T-helper 2 cell treated with Interferon-gamma antibody and Interleukin-4, amounts not matched to agents 5 μg/mL and 100 μg/mL, for 36 hours (primary cell): ENCODE measurements at places on chromosomes 11 and 22.
A peak's percentile ranks its signal among the peaks of the same experiment; 100 is the strongest.

DNA sequence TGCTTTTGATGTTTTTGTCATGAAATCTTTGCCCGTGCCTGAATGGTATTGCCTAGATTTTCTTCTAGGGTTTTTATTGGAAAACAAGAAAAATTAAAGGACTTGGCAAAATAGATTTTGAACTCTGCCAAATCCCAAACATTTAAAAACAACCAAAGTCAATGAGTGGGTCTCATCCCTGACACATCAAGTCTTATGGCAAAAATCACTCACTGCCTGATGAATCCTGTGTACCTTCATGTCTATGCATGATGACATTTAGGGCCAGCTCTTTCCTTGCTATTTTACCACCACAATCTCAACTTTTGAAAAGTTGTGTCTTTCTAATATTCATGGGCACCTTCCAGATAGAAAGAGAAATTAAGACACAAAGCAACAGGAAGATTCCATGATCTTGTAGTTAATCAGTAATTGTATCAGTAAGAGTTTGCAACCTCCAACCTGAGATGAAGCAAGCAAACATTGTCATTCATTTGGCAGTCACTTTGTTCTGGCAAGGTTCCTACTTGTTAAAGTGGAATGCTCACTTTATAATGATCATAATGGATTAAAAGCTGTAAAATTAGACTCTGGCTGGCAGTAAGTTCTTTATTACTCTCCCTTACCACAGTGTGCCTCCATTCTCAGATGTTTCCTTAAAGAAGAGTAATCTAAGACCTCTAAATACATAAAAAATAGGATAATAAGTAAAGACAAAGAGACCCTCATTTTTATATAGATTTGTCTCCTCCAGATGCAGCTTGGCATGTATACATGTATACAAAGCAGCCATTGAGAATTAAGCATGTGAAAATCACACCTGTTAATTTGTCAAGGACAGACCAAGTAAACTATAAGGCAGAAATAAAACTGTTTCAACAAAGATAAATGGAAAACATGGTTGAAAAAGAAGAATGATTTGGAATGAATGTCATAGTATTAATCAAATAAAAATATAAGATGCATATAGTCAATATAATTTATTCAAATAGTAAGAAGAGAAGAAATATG, 51.6 kb downstream of the ETS1 start:
- no peak for DNase-seq

- DNase-seq = no peak
Observed at GRCh38 chr22:19115628-19116027, 6.6 kb downstream of the DGCR2 start.

DNA sequence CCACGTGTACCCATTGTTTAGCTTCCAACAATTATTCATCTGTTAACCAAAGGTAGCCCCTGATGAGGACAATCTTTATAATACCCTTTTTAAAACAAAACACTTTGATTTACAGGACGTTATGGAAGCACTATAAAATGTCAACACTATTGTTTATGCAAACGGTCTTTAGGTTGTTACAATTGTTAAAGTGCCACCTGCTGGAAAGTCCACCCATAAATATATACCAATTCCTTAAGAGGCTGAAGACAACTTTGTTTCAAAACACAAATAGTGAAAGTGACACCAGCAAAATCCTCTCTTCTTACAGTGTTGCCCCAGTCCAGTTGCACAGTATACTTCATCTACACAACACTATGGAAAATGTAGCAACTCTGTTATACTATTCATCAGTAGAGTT, 68.9 kb upstream of the SLN start:
- no peak for DNase-seq

DNA sequence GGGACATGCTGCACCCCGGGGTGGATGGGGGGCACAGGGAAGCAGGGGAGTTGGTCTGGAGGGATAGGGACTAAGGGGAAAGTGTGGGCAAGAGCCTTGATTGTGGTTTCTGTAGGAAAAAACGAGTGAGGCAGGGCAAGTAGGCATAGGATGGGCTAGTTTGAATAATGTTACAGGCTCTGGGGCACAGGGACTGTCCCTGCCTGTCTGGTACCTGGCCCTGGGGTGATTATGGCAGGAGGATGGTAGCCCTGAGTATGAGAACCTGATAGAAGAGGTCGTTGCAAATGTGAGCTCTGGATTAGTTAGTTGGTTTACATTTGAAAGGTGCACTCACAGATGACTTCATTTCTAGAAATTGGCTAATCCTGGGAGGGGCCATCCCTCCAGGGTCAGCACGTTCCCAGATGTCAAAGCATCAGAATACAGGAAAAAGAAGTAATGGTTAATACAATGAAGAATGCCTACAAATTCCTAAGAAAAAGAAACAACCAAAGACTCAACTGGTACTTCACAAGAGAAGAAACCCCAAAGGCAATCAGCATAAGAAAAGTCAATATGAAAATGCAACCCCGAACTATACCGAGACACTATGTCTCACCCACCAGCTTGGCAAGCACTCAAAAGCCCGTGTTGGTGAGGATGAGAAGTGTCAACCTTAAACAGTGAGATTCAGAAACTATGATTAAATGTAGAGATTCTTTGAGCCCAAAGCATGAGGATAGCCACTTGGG, 11.3 kb upstream of the SMIM38 start:
- no peak for DNase-seq

DNA sequence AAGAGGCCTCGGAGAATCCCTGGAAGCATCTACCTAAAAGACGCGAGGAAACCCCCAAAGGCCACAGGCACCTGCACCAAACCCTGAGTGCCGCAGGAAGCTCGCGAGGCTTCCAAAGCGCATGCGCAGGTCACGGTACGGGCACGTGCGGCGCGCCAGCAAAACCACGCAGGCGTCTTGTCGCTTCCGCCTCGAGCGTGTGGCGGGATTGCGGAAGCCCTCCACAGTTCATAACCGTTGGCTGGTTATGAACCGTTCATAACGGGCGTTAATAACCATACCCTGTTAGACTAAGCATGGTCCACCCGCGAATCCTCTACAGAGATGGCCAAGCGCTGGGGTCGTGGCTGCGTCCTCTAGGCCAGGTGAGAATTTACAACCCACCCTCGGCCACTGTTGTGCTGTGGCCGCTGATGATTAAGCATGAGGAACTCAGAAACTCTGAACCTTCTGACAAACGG, 46.4 kb downstream of the MORC2 start:
- peak; percentile 79 for DNase-seq

- no peak for DNase-seq
Observed at GRCh38 chr11:120028181-120028896, 109.6 kb downstream of the TRIM29 start.

- DNase-seq = no peak
Observed at GRCh38 chr22:46104881-46105493, 45.3 kb upstream of the PPARA start.

- no peak for DNase-seq
Observed at GRCh38 chr22:50012211-50013181, at the start of gene IL17REL. Gene IL17REL, minus strand, starts transcription at chr22:50012765. Its CDS starts 119 bp downstream, at chr22:50012646.

DNA sequence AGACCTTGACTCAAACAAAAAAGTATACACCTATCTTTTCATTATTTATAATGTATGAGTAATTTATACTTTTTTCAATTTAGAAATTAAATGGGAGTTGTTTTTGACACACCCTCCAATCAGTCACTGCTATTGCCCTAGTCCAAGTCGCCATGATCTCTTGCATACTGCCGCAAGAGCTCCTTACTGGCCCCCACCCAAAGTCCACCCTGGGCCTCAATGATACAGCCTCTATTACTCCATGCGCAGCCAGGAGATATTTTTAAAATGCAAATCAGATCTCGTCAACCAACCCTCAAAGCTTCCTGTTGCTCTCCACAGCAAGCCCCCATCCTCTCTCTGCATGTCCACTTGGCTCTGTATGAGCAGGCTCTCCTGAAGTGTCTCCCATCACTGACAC, 12.8 kb upstream of the LMO1 start:
- no peak for DNase-seq

DNA sequence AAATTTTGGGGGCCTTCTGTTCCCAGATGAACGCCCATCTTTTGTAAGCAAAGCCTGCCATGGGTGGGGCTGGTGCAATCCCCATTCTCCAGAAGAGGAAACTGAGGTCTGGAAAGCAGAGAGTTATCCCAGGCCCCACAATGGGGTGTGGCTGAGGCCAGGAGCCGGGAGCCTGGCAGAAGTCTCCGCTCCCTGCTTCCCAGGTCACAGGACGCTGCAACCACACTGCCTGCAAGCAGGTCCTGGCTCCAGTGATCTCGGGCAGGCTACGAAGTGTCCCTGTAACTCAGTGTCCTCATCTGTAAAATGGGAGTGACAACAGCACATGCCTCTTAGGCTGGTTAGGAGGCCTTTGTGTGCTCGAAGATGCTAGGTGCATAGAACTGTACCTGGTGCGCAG, 1.7 kb downstream of the PLCB3 start:
- DNase-seq = no peak

GRCh38 chr11:102729849-102730815, 5.4 kb upstream of the MMP8 start:
- DNase-seq = no peak

DNA sequence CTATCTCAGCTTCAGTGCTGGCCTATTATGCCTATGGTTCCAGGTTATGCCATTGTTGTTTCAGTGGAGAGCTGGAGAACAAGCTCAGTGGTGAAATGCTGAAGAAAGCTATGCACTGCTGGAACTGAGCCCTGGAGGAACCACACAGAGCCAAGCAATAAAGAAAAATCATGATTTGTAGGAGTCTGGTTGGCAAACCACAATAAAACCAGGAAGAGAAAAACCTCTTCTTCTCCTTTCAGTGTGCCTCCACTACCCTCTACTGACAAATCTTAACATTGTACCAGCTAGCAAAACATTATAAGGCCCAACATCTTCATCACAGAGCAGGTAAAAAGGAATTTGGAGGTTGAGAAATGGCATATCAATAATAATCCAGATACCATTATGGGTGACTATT, 5.3 kb downstream of the OR51F2 start:
- no peak for DNase-seq

DNA sequence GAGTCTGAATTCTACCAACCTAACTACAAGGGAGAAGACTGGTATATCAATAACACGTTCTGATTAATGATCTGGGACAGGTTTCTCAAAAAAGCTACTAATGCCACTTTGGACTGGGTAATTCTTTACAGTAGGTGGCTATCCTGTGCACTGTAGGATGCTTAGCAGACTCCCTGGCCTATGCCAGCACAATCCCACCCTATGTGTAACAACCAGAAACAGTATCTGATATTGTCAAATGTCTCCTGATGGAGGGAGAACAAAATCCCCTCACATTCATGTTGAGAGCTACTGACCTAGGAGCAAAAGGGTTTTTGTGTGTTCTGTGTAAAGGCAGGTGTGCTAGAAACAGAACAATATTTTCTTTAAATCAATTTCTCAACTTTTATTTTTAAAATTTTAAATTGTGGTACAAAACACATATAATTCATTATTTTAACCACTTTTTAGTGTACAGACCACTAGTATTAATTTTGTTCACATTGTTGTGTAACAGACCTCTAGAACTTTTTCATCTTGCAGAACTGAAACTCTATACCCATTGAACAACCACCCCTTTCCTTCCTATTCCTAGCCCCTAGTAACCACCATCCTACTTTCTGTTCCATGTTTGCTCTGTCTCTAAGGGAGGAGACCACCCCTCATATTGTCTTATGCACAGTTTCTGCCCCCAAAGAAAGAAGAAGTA, 2.1 kb upstream of the MS4A6A start:
- no peak for DNase-seq

DNA sequence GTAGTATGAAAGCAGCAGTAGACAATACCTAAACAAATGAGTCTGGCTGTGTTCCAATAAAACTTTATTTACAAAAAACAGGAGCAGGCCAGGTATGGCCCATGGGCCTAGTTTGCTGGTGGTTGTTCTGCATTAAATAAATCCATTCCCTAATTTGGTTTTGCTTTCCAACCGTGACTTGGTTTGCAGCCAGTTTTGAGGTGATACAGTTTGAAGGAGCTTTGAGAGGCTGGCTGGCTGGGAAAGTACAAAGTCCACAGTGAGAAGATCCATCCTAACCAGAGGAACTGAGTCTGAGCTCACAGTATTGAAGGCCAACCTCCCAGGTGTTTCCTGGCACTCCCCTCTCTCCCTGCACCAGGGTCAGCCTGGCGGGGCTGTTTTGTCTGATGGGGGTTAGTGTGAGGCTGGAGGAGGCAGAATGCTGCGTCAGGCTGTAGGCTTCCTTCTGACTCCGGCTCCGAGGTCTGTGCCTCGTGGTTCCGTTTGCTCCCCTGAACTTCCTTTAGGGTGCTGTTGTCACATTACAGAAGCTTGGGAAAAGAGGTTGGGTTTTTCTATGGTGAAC, 129.5 kb downstream of the MICAL2 start:
- no peak for DNase-seq

DNA sequence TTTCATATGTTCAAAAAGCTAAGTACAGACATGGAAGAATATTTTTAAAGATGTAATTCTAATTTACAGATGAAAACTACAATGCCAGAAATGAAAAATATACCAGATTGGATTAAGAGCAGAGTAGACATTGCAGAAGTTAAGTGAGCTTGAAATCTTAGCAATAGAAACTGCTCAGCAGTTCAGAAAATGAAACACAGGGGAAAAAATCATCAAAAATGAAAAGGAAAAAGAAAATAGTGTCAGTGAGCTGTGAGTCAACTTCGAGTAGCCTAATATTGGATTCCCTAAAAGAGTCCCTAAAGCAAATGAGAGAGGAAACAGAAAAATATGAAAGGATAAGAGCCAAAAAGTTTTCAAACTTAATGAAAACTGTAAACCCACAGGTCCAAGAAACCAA, 25.8 kb upstream of the IL10RA start:
- no peak for DNase-seq

DNA sequence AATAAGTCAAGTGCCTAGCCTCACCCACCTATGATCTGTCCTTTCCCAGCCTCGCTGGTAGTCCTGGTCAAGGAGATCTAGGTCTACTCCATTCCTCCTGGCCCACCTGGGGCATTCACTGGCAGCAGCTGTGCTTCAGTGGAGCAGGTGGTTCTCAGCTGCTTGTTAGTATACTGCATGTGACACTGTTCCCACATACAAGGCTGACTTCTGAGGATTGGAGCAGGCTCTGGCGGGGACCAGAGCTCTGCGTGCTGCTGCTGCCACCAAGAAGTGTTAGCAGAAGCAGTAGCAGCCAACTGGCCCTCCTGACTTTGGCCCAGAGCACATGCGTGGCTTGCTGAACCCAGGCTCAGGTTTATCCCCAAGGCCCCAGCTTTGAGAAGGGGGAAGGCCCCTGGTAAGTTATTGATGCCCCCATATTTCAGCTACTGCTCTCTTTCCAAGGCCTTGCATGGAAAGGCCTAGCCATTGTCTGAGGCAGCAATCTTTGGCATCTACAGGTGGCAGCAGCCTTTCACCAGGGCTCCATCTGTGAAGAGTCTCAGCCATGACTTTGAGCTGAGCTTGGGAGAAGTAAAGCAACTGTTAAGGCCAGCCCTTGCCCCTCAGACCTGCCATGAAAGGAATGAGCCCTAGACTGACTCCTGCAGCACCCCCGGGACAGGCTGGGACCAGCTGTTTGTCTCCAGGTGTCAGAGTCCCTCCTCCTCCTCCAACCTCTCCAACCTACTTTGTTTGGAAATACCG, 26.5 kb downstream of the ARHGAP1 start:
- DNase-seq = no peak

GRCh38 chr11:111250936-111251335, 5.4 kb downstream of the POU2AF2 start:
- DNase-seq = no peak

GRCh38 chr11:132064987-132065620, 694.7 kb downstream of the NTM start:
- no peak for DNase-seq
